Forelimb muscle (tissue), 1 donor: ENCODE measurements at places on chromosomes 5 and 9. TPM values are rescaled to one million over a fixed set of nuclear protein-coding genes. Genes with fewer than 3 reads are reported as not detected.

DNA sequence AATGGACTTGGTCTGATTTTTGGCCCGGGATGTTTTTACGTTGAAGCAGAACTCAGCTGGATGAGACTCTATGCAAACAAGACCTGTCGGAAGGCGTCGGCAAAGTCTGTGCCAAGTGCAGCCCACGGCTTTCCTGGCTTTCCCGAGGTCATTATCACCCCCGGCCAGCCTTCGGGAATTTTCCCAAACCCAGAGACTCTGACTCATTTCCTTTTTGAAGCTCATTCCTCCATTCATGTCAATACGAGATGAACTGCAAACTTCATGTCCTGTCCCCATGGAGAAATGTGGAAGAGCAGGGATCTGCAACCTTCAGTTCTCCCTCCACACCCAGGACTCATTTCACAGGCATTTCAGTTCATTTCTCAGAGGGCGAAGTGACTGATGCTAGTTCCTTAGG, 95.3 kb downstream of the IRX2 start:
- DNase-seq: no peak

Gene TRAF1
- 4.3 TPM for polyA plus RNA-seq

DNA sequence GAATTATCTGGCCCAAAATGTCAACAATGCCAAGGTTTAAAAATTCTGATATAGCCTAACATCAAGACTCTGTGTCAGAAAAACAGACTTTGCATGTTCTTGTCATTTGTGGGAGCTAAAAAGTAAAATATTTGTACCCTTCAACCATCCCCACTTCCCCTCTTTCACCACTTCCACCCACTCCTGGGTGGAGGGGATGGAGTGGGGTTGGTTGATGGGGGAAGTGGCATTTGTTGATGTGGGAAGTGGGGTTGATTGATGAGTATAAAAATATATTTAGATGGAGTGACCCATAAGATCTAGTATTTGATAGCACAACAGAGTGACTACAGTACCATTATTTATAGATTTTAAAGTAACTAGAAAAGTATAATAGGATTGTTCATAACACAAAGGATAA, 55.0 kb upstream of the C9orf72 start:
- no peak for DNase-seq

DNA sequence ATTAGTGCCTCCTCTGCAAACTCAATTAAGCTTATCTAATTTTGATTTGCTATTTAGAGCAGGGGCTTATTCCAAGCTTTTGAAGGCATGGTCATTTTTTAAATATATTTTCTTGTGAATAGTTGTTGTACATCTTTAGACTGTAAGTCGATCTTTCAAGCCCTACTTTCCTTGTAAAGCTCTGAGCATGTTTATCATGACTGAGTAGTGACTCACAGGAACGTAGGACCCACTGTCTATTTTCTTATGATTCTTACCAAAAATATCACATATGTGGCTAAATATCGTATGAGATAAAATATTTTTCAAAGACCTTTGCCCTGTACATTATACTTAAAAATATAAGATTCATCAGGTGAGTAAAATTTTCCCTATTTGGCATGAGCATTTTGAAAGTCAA, 440.4 kb upstream of the GRIN3A start:
- DNase-seq: no peak

Gene ACTL7B
- not detected for polyA plus RNA-seq

DNA sequence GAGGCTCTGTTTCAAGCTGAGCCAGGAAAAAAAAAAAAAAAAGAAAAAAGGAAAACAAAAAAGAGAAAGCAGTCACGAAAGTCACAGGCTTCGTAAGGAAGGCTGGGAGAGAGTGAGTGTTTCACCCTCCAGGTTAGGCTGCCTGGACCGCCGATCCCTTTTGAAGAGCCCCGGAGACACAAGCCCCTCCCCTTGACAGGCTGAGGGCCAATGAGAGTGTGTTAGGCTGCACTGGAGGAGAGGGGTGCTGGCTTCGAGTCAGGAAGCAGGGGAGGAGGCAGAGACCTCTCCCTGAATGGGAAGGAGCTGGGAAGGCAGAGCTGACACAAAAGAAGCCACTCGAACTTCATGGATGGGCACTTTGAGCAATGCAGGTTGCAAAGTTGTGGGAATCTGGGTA, at the start of gene NMUR2:
Gene NMUR2, minus strand, starts transcription at position 135 of the 400 bp plus-strand sequence. CDS start 166 bp downstream, outside the sequence.
- no peak for DNase-seq

DNA sequence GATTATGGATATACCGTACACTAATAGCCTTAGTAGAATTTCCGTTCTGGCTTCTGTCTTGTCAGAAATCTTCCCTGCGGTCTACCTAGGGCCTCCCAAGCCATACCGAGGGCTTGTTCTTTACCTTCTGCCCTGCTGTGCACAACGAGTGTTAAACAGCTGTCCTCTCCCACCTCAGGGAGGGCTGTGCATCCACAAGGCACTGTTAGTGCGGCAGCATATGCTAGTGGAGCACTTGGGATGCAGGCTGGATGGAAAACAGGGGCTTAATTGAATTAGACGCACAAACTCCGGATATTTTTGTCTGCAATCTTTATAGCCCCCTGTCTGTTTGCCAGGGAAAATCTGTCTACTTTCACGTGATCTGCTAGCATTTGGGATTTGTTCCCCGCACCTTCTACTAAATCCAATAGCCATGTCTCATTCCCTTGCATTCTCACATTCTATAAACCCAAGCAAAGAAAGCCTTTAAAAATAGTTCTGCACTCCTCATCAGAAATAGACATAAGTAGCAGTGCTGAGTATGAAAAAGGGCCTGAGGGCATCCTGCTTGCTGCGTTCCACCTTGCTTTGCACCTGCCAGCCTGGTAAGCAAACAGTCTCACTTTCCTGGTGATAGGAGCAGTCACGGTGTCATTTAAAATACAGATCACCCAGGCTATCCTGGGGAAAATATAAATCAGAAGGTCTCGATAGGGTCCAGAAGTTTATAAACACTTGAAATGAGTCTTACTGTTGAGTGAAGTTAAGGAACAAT, 382.6 kb downstream of the RASEF start:
- no peak for DNase-seq

Gene ALDH1A1
- polyA plus RNA-seq: 35.0 TPM
